ENCODE measurements at places on chromosomes 5 and 9.

- DNase-seq, result no peak
These were observed 92.2 kb downstream of the SEMA6A start for GRCh38 chr5:116482394-116482793.

DNA sequence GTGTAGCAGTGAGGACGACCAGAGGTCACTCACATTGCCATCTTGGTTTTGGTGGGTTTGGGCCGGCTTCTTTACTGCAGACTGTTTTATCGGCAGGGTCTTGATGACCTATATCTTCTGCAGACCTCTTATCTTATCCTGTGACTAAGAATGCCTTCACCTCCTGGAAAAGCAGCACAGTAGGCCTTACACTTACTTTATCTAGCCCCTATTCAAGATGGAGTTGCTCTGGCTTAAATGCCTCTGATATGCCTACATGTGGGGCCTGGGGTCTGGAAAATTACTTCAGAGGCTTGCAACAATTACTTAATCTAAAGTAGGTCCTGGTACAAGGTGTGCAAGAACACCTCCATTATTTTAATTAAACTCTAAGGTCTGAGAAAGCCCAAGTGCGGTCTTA lies 86.9 kb upstream of the IL12B start:
- DNase-seq, result no peak

- DNase-seq, result no peak
These were observed 17.2 kb downstream of the HK3 start for GRCh38 chr5:176881816-176882566.

DNA sequence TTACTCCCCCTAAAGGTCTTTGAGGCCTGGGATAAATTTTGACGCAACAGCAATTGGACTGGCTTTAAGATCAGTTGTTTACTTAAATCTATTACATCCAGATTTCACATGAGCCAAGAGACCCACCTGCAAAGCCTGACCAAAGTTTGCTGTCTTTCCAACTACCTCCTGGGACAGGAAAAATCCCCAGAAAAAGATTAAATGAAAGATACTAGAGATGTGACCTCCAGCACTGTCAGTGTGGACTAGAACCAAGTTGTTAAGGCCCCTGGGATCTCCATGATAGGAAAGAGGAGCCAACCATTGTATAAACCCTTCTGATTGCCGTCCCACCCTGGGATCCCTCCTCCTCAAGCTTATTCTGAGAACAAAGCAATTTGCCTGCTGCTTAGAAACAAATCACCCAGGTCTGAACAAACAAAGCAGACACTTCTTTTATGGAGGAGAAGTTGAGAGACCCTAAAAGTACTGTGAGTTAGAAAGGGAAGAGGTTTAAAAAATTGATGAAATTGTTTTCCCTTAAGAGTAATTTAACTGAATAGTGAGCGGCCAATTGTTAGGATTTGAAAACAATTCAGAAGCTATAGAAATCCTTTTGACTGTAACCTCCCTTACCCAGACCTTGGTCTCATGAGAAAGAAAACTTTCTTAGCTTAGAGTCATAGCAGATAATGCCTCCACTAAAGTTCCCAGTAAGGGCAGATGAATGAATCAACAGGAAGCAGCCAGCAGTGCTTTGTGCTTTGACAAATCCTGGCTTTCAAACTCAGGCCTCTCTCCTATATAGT lies 255.2 kb downstream of the TMEM167A start:
- no peak for DNase-seq

GRCh38 chr5:83752700-83753099 lies 32.0 kb upstream of the HAPLN1 start:
- no peak for DNase-seq

DNA sequence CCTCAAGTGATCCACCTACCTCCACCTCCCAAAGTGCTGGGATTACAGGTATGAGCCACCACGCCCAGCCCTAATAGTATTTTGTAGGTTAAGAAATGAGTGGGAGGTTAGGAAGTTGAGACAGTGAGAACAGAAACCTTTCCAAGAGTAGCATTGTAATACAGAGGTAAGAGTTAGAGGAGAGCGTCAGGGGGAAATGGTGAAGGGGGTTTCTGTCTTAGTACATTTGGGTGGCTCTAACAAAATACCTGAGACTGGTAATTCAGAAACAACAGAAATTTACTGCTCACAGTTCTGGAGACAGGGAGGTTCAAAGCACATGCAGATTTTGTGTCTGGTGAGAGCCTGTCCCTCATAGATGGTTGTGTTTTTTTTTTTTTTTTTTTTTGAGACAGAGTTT lies 18.8 kb downstream of the SMIM3 start:
- no peak for DNase-seq

- no peak for DNase-seq
These were observed 48.2 kb upstream of the MTMR12 start for GRCh38 chr5:32360906-32361305.

DNA sequence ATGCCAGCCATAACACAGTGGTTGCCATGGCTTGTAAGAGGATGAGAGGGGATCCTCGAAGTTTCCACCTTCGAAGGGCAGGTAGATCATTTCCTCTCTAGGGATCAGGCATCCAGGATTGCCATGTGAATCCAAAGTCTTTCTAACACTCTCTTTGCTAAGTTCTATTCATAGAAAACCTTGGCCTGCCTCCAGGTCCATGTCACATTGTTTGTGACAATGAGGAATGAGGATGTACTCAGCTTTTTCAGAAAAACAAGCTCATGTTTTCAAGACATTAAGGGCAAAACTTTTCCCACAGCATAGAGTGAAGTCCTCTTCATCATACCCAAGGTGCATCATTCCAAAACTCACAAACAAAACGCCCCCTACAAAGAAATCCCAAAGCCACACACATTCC lies 19.6 kb downstream of the ESM1 start:
- DNase-seq, result no peak

DNA sequence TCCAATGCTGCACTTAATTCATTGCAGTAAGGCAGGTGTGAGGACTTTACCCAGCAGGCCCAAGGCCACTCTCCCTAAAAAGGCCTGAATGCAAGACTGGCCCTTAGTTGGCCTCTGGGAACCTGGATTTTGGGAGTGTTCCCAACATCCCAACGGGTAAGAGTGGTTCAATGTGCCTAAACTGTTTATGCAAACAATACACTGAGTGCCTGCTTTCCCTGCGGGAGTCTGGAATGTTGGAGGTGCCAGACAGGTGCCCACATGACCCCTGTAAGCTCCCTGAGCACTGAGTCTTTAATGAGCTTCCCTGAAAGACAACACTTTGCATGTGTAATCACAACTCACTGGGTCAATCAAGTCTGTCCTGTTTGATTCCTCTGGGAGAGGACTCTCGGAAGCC lies 37.4 kb downstream of the NSUN2 start:
- DNase-seq, result no peak

- no peak for DNase-seq
These were observed 142.8 kb upstream of the EFNA5 start for GRCh38 chr5:107813559-107813958.

Measured in HTR-8/SVneo (cell line).